ENCODE measurements at places on chromosomes 11 and 22.
A peak's percentile ranks its signal among the peaks of the same experiment; 100 is the strongest.

DNA sequence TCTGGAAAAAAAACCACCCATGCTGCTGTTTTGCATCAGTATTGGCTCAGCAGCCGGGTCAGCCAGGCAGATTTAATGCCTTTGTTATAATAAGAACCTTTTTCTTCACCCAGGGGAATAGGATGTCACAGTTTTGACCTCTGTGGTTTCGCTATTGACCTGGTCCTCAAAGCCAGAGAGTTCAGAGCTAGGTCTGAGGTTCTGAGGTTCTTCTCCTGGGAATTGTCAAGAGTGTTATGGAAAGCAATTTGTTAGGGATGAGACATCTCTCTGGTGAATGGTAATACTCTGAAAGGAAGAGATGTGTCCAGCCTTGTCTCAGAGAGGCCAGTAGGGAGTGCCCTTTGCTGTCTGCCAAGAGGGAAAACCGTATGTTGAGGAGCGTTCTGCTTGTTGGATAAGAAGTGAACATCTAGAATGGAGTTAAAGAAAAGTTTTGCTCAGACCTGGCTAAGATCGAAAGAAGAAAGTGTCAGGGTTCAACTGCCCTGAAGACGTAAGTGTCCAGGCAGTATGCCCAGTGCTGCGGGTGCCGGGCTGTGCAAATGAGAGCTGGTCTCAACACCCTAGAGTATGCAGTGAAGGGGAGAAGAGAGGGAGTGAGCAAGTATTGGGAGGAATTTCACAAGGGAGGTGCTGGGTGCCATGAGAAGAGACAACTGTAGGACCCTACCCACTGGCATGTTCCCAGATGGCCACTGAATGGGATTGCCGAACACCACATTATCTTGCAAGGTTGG, 150.9 kb upstream of the TTC12 start:
- no peak for DNase-seq

- DNase-seq = no peak
Observed at GRCh38 chr22:48953103-48953720, 874.5 kb downstream of the BRD1 start.

DNA sequence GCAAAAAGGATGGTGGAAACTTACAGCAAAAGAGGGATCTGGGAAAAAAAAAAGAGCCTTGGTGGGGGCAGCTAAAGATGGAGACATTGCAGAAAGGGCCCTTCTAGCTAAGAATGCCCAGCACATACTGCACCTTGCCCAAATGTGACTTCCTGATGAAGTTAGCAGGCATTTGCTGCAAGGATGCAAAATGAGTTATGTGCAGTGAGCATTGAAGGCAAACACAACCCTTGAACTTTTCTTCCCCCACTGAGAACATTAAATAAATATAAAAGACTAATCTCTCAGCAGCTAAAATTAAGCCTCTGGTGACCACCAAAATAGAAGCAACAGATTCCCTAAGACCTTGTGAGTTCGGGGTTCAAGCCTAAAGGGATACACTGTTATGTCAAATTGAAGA, 129.9 kb downstream of the ARL14EP start:
- DNase-seq = no peak

DNA sequence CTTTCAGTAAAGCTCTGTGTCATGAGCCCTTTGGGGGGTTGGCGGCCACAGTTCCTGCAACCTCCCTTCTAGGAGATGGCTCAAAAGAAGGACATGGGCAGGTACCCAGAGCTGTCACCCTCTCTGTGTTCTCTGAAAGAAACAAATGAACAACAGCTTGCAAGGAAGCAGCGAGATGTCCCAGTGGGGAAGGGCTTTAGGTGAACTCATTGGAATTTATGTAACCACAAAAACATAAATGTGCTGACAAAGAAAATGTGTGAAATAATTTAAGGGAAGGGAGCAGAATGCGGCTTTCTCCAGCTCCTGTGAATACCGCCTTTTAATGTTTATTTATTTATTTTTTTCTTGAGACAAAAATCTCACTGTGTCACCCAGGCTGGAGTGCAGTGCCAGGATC, 3.3 kb downstream of the PARVG start:
- no peak for DNase-seq

GRCh38 chr11:21385669-21386440, 716.5 kb downstream of the NELL1 start:
- no peak for DNase-seq

GRCh38 chr11:123653827-123654565, 428 bp downstream of the SCN3B start:
- DNase-seq = peak; percentile 24

DNA sequence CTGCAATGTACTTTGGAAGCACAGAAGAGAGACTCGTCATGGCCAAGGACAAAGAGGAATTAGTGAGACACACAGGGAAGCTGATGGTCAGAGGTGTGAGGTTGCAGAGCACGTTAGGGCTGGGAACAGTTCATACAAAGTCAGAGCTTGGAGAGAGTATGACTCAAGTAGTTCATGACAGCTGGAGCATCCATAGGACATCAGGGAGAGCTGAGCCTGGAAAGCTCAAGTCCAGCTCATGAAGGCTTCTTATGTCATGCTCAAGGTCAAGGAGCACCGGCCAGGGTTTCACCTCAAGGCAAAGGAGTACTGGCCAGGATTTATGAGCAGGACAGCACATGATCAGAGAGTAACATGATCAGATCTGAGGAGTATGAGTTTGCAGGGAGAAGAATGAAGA, 64.6 kb upstream of the CHST1 start:
- DNase-seq = no peak

- no peak for DNase-seq
Observed at GRCh38 chr11:14567064-14567651, 47.0 kb upstream of the PSMA1 start.

DNA sequence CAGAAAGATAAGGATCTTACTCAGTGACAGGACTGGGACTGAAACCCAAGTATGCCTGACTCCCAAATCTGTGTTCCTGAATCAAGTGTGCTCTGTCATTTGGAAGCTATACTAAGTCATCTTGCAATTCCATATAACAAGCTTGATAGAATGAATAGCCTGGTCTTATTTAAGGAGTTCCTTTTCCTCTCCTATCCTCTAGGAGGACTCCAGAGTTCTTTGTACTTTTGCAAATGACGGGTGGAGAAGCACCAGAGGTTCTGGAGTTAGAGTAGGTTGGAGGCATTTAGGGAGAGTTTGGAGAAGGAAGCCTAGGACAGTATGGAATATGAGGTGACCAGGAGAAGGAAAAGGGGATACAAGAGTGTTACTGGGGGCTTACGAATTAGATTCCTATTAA, 92.9 kb upstream of the RCN1 start:
- no peak for DNase-seq

DNA sequence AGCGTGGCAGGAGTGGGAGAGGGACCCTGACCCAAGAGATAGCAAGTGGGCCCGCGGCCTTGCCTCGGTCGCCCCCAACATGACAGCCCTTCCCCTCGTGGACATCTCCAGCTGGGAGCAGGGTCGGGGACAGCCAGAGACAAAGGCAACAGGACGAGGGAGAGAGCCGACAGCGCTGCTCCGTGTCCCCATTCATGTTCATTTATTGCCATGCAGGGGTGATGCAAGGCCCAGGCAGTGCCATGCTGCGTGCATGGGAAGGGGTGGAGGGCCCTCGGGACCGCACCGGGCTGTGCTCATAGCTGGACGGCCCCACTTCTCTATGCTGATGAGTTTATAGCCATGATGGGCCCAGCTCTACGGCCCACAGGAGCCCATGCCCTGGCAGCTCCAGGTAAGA, 12.7 kb downstream of the MRPL23 start:
- no peak for DNase-seq

- no peak for DNase-seq
Observed at GRCh38 chr11:116343270-116343669, 429.5 kb downstream of the BUD13 start.

- DNase-seq = no peak
Observed at GRCh38 chr11:1936781-1937615, 10.1 kb upstream of the MRPL23 start.

DNA sequence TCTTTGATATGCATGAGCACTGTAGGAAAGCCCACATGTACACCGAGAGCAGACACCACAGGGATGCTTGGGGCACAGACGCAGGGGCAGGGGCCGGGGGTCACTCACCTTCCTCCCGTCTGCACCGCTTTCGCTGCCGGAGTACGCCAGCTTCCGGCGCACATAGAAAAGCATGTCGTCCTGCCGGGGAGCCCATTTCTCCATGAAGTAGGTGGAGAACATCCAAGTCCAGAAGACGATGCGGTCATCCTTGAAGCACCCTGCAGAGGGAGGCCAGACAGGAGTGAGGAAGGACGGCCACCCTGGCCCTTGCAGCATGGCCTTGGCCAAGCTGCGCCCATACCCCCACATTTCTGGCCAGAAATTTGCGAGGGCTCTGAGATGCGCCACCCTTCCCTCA, 28.8 kb downstream of the KIAA0930 start:
- DNase-seq = no peak

- DNase-seq = no peak
Observed at GRCh38 chr11:116366451-116366850, 406.3 kb downstream of the BUD13 start.

DNA sequence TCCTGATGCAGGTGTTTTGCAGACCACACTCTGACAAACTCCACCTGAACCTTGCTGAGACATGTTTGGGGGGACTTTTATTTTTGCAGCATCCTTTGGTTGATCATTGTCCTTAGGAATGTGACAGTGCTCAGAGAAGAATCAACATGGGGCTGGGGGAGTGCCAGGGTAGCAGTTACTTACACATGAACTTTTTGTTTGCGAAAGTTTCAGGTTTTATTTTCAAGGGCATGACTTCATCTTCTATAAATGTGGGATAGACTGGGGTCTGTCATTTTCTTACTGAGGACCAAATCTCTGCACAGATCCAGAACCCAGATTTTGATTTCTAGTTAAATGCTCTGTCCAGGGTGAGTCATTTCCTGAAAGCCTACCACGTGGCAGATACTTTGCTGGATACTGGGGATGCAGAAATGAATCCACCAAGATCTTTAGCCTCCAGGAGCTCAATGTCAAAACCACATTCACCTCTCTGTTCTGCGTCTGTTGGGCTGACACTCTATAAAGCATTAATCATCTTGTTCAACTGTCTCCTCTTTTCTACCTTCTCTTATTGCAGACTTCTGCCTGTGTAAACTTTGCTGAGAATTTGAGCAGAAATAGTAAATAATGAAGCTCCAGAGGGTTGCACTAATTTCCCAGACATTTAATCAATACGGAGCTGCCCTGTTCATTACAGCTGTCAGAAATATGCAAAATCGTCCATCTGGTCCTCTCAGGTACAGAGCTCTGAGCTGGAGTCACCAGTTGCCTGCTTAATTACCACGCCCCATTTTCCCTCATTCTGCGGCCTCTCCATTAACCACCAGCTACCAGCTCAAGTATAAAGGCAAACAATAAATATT, 387.9 kb downstream of the MIAT start:
- DNase-seq = peak; percentile 77

- peak; percentile 35 for DNase-seq
Observed at GRCh38 chr11:111554532-111554931, 14.0 kb downstream of the LAYN start.

DNA sequence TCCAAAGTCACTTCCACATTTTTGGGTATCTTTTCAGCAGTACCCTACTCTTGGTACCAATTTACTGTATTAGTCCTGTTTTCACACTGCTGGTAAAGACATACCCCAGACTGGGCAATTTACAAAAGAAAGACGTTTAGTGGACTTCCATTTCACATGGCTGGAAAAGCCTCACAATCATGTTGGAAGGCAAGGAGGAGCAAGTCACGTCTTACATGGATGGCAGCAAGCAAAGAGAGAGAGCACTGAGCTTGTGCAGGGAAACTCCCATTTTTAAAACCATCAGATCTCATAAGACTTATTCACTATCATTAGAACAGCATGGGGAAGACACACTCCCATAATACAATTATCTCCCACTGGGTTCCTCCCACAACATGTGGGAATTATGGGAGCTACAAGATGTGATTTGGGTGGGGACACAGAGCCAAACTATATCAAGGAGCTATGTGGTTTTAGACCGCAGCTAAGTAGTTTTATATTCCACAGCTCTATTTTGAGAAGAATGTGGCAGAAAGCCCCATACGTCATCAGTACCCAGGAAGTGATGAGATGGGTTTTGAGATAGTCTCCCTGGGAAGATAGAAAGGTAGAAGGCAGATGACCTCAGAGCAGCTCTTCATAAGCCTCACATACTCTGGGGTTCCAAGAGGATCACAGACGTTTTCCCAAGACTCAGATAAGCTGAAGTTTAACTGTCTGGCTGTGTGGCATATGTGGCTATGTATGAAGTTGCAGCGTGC, 96.3 kb downstream of the APIP start:
- DNase-seq = peak; percentile 20

GRCh38 chr11:72409458-72409857, 24.9 kb downstream of the CLPB start:
- no peak for DNase-seq

DNA sequence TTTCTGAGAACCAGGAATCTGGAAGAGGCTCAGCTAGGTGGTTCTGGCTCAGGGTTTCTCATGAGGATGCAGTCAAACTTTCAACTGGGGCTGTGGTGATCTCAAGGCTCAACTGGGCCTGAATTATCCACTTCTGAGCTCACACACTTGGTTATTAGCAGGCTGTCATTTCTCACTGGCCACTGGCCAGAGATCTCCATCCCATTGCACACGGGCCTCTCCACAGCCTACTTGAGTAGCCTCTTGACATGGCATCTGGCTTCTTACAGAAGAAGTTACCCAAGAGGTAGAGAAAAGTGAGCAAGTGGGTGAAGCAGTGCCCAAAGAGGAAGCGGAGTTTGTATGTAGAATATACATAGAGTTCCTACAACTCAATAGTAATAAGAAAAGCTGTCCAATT, 16.0 kb downstream of the CALCA start:
- no peak for DNase-seq

DNA sequence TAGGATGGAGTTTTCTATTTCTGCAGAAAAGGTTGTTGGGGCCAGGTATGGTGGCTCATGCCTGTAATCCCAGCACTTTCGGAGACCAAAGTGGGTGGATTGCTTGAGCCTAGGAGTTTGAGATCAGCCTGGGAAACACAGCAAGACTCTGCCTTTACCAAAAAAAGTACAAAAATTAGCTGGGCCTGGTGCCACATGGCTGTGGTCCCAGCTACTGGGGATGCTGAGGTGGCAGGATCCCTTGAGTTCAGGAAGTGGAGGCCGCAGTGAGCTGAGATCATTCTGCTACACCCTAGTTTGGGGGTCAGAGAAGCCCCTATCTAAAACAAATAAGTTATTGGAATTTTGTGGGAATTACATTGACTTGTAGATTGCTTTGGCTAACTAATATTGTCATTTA, 71.7 kb downstream of the FDX1 start:
- DNase-seq = no peak

All from HT1080 (cell line).